ENCODE measurements at places on chromosomes 13 and 19. TPM values are rescaled to one million over a fixed set of nuclear protein-coding genes. Genes with fewer than 3 reads are reported as not detected.

The APOE gene
- 77.0 TPM for total RNA-seq

The ZNF433 gene
- 16.3 TPM for total RNA-seq

The IGSF23 gene
- total RNA-seq, result not detected

The ZNF382 gene
- 96.2 TPM for total RNA-seq

The NANOS2 gene
- not detected for total RNA-seq

The KLK14 gene
- not detected for total RNA-seq

The ERICH4 gene
- total RNA-seq, result not detected

The KBTBD7 gene
- total RNA-seq, result 49.7 TPM

The LILRB1 gene
- not detected for total RNA-seq

The ZNF578 gene
- total RNA-seq, result 36.3 TPM

The ATP11A gene
- total RNA-seq, result 6.9 TPM

The NRTN gene
- not detected for total RNA-seq

The RUBCNL gene
- 3.3 TPM for total RNA-seq

The SIAH3 gene
- total RNA-seq, result 8.2 TPM

The SHKBP1 gene
- 1.6 TPM for total RNA-seq

The TMEM38A gene
- 8.6 TPM for total RNA-seq

The TLE2 gene
- total RNA-seq, result 5.3 TPM

The ZNF44 gene
- 17.5 TPM for total RNA-seq

The NLRP4 gene
- total RNA-seq, result not detected

The DCT gene
- 0.41 TPM for total RNA-seq

The MBD3L1 gene
- not detected for total RNA-seq

The CD79A gene
- not detected for total RNA-seq

The KIR3DL2 gene
- total RNA-seq, result not detected

The FGF21 gene
- total RNA-seq, result not detected

The ZNF541 gene
- under 0.01 TPM for total RNA-seq

The FFAR1 gene
- total RNA-seq, result not detected

The FAM216B gene
- 0.41 TPM for total RNA-seq

The NALCN gene
- 34.6 TPM for total RNA-seq

The ZNF491 gene
- total RNA-seq, result 17.1 TPM

The ARID3A gene
- 2.4 TPM for total RNA-seq

The TMEM86B gene
- total RNA-seq, result 0.82 TPM

The ZNF132 gene
- 15.9 TPM for total RNA-seq

The OPA3 gene
- total RNA-seq, result 1.6 TPM

The ZNF470 gene
- total RNA-seq, result 15.1 TPM

The LRG1 gene
- total RNA-seq, result under 0.01 TPM

The PEG3 gene
- 49.7 TPM for total RNA-seq

The GPR12 gene
- 39.5 TPM for total RNA-seq

The NHLRC3 gene
- total RNA-seq, result 40.8 TPM

The TMEM150B gene
- total RNA-seq, result not detected

The SHISA7 gene
- total RNA-seq, result 4.5 TPM

The ZNF101 gene
- total RNA-seq, result 13.5 TPM
